ENCODE measurements at places on chromosomes 16 and 17. TPM values are rescaled to one million over a fixed set of nuclear protein-coding genes. Genes with fewer than 3 reads are reported as not detected.

DNA sequence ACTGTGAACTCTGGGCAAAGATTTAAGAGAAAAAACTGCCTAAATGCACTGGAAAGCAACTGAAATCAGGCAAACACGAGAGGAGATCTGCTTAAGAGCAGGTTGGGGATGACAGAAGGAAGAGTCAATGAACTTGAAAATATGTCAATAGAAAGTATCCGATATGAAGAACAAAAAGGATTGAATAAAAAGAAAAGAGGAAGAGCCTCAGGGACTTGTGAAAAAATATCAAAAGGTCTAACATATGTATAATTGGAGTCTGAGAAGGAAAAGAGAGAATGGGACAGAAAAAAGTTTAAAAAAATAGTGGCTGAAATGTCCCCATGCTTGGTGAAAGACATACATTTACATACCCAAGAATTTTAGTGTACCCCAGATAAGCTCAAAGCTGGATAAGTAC lies 195.5 kb downstream of the COPRS start:
- DNase-seq, result no peak

- DNase-seq, result no peak
Measured at GRCh38 chr17:37025847-37026530, 77.2 kb downstream of the AATF start.

DNA sequence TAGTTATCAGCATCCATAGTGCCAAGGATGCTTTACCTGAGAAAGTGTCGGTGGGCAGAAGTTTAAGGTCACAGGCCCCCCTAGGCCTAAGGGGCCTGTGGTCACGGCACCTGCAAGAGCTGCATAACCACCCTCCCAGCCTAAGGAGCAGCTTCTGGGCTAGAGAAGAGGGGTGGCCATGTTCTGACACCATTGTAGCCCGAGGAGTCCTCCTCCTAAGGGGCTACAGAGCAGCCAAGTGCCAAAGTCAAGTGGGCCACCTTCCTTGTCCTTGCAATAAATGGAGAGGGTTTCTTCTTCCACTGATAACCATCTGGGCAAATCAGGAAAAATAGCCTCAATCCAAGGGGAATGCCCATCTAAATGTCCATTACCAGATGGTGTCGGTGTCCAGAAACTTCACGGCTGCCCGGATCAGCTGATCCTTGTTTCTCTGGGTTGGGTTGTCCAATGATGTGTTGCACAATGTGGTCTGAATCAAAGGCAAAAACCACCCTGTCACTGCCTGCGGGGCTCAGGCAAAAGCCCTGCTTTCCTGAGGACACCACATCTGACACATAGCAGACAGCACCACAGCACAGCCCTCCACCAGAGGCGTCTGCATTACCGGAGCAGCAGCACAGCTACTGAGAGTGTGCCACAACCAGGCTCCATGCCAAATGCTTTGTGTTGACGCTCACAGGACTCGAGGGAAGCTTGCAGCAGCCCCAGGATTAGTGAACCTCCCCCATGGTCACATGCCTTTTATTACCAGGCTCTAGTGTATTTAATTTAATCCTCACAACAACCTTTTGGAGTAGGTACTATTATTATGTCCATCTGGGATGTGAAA lies 12.8 kb downstream of the ATPAF2 start:
- no peak for DNase-seq

DNA sequence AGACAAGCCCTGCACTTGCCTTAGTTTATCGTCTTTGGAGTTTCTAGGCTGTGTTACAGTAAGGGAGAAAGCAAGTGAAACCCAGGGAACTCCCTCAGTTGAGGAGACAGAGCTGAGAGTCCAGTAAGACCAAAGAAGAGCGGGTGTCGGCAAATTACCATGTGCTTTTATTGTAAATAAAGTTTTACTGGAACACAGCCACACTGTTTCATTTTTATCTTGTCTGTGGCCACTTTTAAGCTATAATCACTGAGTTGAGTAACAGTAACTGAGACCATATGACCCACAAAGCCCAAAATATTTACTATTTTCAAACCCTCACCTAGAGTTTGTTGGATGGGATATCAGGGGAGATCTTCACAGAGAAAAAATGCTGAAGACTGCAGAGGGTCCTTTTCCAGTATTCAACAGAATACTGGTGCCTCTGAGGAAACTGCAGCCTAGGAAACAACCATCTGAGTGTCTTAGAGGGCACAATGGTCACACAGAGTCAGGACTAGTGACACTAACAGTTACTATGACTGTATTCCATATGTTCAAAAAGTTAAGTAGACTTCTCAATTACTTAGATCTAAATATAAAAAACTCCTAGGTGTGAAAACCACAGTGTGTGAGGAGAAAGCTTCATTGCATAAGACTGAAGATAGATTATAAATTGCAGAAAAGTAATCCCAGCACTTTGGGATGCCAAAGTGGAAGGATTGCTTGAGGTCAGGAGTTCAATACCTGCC lies 351.1 kb upstream of the TBX2 start:
- no peak for DNase-seq

GRCh38 chr17:32593003-32593402 lies 106.2 kb downstream of the CDK5R1 start:
- no peak for DNase-seq

GRCh38 chr16:10878328-10878643 lies 1.3 kb downstream of the CIITA start:
- DNase-seq, result no peak

The TAT gene
- total RNA-seq, result 0.48 TPM

GRCh38 chr16:89579351-89579750 lies 3.8 kb downstream of the CPNE7 start:
- no peak for DNase-seq

The ALOX15B gene
- not detected for total RNA-seq

The TLCD3B gene
- 0.32 TPM for total RNA-seq

The RASD1 gene
- total RNA-seq, result 1.1 TPM

The ABCA10 gene
- total RNA-seq, result 0.13 TPM

DNA sequence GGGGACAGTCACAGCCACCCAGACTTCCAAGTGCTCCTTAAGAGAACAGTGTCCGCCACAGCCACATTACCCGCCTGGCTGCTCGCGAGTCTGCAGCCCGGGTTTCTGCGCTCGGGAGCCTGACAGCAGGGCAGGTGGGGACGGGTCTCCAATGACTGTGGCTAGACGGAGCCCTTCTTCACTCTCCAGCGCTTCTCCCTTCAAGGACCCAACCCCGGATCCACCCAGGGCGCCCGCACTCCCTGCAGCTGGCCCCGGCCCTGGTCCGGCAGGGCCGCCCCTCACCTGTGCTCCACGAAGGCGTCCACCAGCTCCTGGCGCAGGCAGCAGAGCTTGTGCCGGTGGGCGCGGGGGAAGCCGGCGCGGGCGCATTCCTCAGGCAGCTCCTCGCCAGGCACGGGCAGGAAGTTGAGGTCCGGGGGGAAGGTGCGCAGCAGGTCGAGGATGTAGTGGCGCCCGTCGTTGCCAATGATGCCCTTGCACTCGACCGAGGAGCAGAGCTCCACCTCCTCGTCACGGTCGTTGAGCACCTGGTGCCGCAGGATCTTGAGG lies 13.9 kb downstream of the CLUH start:
- DNase-seq, result no peak

The DHRS7C gene
- not detected for total RNA-seq

The ANKS3 gene
- 19.4 TPM for total RNA-seq

DNA sequence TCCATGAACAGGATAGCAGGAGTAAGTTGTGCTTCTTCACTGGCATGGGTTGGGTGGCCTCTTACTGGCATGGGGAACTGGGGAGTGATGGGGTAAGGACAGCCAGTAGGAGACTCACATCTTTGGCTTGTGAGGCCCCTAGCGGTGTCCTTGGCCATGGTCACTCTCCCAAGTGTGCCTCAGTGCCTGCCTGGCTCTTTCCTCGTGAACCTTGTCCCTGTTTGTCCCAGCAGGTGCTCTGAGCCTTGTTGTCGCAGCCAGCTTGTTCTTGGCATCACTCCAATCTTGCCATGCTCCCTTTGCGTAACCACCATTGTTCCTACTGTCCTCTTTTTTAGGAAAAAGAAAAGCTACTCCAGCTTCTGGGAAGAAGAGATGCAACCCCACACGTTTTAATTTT lies 53.6 kb upstream of the SDK2 start:
- no peak for DNase-seq

GRCh38 chr16:19528666-19529065 lies 4.9 kb downstream of the CCP110 start:
- DNase-seq, result no peak

GRCh38 chr17:39946551-39947330 lies 16.1 kb upstream of the GSDMA start:
- DNase-seq, result no peak

The CNTNAP1 gene
- 0.79 TPM for total RNA-seq

DNA sequence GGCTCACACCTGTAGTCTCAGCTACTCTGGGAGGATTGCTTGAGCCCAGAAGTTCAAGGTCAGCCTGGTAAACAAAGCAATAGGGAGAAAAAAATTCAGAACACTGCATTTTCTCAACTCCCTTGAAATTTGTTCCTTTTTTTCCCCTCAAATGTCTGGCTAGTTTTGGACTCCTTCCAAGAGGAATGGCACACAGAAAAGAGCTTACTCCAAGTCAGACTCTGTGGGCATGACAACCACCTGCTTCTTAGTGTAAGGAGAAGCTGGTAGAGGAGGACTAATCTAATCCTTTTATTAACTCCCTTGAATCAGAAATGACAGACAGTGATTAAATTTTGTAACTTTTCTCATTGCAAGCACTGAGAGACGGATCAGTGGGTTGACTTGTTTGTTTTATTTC lies 27.9 kb upstream of the HYDIN start:
- DNase-seq, result no peak

The SULT1A2 gene
- not detected for total RNA-seq

DNA sequence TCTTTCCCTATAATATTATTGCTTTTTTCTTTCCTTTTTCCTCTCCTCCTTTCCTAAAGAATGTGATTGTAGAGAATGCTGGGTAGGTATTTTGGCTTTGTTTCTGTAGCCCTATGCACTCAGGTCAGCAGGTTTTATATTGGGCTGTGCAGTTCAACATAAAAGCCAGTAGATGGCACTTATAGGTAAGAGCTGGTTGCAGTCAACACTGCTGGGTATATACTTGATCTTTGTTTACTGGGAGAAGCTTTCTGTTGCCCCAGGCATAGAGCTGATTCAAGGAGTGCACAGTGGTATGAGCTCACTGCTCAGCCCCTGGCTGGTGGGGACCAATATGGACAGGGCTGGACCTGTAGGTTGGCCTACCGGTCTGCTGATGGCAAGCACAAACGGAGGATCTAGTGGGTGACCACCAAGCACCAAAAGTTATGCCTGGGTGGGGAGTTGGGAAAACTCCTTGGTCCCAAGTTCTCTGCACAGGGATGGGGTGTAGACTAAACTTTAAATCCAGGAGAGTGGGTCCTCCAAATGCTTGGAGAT lies 378.9 kb downstream of the PMP22 start:
- no peak for DNase-seq

GRCh38 chr16:57732714-57733113 lies 2.9 kb upstream of the KATNB1 start:
- no peak for DNase-seq

The ASPHD1 gene
- total RNA-seq, result 3.2 TPM

DNA sequence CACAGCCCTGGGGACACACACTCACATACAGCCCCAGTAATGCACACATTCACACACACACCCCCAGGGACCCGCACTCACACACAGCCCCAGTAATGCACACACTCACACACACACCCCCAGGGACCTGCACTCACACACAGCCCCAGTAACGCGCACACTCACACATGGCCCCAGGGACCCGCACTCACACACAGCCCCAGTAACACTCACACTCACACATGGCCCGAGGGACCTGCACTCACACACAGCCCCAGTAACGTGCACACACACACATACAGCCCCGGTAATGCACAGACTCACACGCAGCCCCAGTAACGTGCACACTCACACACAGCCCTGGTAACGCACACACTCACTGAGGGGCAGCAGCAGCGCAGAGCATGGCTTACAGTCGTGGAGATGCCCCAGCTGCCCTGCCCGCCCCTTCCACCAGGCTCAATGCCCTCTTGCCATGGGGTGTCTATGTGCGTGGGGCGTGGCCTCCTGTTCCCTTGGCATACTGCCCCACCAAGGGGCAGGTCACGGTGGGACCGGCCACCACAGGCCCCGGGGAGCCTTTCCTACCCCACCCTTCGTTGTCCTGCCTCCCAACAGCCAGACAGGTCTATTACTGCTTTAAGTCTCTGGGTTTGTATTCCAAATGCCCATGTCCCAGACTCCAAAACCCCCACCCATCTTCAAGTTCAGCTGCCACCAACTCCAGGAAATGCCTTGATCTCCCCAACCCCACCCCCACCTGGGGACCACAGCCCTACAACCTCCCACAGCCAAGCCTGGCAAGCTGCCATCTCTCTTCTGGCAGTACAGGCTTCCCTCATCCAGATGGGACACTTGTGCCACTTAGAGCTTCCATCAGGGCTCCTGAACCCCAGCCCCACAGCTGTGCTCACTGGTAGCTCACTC lies 2.7 kb downstream of the CCDC102A start:
- no peak for DNase-seq

The SECTM1 gene
- total RNA-seq, result 3.8 TPM

The PPP1R27 gene
- not detected for total RNA-seq

DNA sequence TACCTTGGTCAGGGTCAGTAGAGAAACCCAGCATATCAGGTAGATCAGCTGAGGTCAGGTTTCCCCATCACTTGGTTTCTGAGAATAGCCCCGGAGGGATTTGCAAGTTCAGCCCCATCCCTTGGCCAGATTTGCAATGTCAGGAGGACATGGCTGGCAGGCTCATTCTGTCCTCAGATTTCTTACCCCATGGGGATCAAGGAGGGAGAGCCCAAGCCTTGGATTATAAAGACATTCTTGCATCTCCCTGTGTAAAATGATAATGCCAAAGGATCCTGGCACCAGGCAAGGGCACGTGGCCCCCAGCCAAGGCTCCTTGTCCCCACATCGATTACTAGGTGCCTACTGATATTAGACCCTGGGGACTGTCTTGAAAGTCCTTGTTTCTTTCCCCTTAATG lies 53.2 kb downstream of the MYH3 start:
- no peak for DNase-seq

DNA sequence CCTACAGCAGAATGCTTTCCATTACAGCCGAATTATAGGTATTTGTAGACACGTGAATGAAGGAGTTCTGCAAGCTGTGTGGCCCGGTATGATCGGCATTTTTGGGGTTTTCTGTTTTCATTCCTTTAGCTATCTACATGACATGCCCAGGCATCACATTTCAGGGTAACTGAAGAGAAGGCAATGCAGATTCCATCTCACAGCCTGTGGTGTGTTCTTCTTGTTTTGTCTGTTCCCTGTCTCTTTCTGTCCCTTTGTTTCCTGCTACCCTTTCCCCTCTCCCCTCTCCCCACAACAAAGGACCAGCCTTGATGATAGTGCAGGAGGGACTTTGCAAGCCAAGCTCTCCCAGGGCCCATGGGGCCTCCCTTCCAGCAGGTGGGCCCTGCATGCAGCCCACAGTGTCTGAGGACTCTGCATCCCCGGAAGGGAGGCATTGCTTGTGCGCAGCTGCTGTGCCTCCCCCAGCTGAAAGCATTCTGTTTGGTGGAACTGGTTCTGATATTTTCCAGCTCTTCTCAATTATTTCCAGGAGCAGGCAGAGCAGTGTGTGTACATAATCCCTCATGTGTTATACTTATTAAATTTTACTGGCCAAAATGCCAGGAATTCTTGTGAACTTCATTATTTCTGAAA lies 207.4 kb downstream of the RPTOR start:
- no peak for DNase-seq

GRCh38 chr16:75413951-75414350 lies 19.4 kb downstream of the CFDP1 start:
- no peak for DNase-seq

- DNase-seq, result no peak
Measured at GRCh38 chr17:61591018-61591417, at the start of gene NACA2. Gene NACA2, minus strand, starts transcription at chr17:61591219. Its CDS starts 39 bp downstream, at chr17:61591180.

GRCh38 chr16:69351309-69352027 lies at the start of gene TMED6:
Gene TMED6, minus strand, starts transcription at chr16:69351786. Its CDS starts 33 bp downstream, at chr16:69351753.
- no peak for DNase-seq

The WNT3 gene
- total RNA-seq, result not detected

The LPCAT2 gene
- 1.5 TPM for total RNA-seq

The CNTNAP4 gene
- total RNA-seq, result not detected
